Central memory CD4-positive, alpha-beta T cell (primary cell): ENCODE measurements at places on chromosomes 6 and 20.

- DNase-seq: no peak
These were observed 5.2 kb upstream of the PRPH2 start for GRCh38 chr6:42727627-42728026.

DNA sequence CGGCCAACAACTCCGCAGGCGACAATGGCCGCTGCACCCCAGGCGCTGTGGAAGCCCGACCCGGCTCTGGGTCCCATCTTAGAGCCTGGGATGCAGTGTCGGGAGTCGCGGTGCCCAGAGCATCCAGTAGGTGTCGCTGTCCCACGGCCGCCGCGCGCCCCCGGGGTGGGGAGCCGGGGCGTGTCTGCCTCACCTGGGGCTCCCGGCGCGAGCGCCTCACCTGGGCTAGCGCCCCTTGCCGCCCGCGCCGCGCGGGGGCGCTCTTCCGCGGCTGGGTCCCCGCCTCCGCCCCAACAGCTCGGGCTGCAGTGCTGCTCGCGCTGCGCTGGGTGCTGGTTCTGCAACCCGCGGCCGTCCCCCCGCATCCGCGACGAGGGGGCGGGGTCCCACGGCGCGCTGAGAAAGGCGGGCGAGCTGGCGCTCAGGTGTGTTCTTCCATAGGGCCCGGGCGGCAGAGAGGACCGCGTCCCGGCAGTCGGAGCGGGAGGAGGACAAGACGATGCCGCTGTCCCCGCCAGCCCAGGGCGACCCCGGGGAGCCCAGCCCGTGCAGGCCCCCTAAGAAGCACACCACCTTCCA lies at the start of gene CRYBG1:
TSS of gene CRYBG1 (plus strand) at position 308 of the 579 bp plus-strand sequence. CDS start at position 500, 192 bp downstream.
- DNase-seq: peak; percentile 77

DNA sequence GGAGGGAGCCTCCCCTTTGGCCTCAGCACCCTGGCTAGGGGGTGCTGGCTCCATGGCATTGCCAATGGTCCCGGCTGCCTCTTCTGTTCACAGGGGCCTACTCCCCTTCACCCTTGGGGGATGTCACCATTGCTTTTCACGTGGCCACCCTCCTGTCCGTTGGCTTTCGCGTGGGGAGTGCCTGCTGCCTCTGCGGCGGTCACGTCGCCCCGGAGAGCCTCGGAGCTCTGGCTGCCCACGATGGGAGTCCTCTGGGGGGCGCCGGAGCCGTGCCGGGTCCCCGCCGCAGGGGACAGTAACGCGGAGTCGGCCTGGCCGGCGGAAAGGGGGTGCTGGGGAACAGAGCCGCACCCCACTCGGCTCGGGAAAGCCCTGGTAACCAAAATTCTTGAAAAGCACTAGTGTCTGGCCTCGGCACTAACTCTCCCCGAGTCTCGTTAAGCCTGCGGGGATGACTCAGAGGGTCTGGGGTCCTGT lies 661 bp upstream of the HEBP2 start:
- DNase-seq: no peak

DNA sequence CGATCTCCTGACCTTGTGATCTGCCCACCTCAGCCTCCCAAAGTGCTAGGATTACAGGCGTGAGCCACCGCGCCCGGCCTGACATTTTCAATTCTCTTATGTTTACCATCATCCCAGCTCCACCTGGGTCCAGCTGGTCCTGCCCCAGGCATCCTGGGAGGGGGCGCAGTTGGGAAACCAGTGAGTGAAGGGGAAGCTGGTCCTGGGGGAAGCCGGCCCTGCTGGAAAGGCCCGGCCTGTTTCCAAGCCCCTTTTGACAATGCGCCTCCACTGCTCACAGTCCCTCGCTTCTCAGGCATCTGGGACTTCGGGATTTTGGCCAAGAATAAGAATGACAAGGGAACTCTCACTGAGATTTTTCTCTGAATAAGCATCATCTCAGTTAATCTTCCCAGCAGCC lies 14.2 kb downstream of the SLC13A3 start:
- DNase-seq: no peak

GRCh38 chr20:31925631-31926030 lies 26.2 kb downstream of the PDRG1 start:
- no peak for DNase-seq

- peak; percentile 73 for DNase-seq
These were observed 867 bp downstream of the MTHFD1L start for GRCh38 chr6:150866147-150866990.

DNA sequence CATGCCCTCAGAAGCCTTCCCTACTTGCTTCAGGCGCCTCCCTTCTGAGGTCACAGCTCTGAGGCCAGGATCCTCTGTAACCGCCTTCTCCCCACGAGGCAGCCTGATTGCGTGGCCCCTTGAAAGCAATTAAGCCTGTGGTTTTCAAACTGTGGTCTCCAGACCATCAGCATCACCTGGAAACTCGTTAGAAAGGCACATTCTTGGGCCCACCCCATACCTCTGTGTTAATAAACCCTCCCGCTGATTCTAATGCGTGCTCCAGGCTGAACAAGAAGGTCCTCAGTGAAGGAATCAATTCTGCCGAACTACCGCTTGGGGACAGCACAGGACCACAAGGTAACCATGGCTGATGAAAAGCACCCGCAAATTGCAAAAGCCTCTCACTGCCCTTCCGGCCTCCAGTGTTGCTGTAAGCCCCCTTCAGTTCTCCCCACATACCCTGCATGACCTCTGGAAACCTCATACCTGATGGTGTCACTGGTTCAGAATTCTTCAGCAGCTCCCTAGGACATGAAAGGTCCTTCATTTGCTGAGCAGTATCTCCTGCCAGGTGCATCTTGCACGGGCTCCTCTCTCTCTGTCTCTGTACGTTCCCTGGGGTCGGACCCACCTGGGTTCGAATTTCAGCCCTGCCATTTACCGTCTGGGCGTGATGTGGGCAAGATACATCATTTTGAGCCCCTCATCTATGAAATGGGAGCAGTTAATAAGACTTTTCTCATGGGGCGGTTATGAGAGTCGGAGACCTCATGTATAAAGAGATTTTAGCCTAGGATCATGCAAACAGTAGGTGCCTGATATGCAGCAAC lies 93.3 kb upstream of the RNF24 start:
- DNase-seq: peak; percentile 54

DNA sequence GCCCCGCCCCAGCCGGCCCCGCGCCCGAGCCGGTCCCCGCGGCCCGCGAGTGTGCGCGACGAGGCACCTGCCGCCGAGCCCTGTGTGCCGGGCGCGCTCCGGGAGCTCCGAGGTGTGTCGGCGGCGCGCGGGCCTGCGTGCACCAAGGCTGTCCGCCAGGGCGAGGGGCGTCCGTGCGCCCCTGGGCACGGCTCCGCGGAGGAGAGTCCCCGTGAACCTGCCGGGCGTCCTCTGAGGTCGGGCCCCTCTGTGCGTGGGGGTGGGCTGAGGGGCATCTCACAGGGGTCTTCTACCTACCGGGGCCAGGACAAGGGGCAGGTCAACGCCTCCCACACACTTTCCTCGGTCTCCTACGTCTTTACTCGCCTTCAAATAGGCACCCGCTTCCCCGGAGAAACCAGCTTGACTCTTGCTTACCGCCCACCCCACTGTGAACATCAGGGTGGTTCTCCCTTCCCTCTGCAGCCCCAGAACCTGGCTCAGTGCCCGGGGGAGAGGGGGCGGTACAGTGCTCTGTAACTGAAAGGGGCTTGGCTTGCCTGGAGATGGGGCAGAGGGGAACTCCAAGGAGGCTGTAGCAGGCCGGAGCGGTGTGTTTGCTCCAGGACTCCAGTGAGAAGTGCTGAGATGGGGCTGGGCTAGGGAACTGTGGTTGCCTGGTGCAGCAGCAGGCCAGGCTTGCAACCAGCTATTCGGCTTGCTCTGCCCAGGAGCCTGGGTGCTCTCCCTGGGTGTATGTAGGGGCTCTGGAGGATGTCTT lies at the start of gene SAMD10:
TSS of gene SAMD10 (minus strand) at position 86 of the 760 bp plus-strand sequence. CDS start 175 bp downstream, outside the sequence.
- peak; percentile 58 for DNase-seq

- no peak for DNase-seq
These were observed 273.4 kb downstream of the KIF16B start for GRCh38 chr20:16299897-16300296.

GRCh38 chr6:1310628-1311399 lies 1.1 kb upstream of the FOXQ1 start:
- DNase-seq: no peak

DNA sequence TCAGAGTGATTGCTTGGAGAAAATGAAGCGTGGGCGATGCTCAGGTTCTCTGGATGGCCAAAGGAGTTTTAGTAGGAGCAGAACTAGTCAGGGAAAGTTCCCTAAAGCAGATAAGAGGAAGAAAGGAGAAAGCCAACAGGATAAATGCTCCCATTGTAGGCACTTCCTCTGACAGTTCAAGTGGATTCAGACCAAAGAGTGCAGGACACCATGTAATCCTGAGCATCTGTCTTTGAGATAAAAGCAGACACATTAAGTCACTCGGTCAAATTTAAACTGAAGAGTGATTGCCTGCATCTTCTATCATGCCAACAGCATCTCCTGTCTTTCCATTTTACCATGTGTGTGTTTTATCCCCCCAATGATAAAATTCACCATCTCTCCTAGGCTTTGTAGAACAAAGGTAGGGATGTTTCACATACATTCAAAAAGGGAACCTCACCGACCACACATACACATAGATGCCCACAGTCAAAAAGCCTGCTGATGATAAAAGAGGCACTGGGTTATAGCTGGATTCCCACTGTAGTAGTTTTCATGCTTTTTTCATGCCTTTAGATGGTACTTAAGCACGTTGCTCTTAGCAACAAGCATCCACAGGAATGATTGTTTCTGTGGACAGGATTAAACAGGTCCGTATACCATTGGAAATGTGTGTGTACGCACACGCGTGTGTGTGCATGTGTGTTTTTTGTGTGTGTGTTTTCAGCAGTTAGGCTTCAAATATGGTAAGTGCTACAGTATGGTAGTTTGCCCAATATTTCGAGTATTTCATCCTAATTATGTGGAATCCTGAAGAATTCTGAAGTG lies 7.0 kb downstream of the GRIK2 start:
- DNase-seq: no peak

DNA sequence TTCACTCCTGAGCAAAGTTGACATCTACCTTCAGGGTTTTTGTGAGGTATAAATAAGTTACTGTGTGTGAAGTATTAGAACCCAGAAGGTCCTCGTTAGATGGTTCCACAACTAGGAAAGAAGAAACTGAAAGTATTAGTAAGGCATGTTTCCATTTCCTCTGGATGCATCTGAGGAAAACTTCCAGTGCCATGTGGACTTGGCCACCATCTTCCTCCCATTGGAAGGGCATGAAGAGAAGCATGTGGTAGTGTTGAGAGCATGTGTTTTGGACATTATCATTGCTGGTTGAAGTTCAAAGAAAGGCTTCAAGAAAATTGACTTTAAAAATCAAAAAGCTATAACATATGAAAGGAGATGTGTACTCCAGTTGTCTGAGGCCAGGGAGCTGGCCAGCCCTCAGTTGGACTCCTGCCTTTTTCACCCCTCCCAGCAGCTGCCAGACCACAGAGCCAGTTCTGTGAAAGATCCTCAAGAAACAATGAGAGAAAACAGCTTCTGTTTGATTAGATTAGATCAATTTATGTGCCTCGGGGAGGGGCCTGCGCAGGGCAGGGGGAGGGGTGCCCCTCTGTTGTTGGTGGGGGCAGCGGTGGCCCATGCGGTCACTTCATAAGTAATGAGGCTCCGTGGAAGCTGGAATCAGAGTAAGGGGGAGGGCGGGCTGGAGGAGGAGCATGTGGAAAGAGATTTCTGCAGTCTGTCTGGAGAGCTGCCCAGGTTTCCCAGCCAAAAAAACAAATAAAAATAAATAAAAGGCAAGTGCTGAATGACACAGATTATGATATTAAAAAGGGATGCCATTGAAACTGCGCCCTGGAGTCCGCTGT lies 154.0 kb downstream of the JARID2 start:
- DNase-seq: no peak

DNA sequence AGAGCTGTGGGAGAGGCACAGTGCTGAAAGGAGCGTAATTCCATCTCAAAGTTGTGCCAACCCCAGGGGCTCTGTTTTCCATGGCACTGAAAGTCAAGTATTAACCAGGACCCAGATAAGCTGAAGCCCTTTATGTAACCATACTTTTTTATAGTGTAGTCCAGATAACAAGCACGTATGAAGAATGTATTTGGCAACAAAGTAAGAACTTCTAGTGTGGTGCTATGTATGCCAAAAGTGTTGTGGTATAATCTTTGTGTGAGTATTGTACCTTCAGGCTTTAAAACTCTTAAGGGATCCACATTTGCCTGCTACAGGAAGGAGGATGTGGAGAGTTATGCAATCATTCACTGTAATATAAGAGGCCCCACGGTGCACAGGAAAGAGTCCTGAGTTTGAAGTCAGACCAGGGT lies 129.4 kb downstream of the IBTK start:
- DNase-seq: no peak

DNA sequence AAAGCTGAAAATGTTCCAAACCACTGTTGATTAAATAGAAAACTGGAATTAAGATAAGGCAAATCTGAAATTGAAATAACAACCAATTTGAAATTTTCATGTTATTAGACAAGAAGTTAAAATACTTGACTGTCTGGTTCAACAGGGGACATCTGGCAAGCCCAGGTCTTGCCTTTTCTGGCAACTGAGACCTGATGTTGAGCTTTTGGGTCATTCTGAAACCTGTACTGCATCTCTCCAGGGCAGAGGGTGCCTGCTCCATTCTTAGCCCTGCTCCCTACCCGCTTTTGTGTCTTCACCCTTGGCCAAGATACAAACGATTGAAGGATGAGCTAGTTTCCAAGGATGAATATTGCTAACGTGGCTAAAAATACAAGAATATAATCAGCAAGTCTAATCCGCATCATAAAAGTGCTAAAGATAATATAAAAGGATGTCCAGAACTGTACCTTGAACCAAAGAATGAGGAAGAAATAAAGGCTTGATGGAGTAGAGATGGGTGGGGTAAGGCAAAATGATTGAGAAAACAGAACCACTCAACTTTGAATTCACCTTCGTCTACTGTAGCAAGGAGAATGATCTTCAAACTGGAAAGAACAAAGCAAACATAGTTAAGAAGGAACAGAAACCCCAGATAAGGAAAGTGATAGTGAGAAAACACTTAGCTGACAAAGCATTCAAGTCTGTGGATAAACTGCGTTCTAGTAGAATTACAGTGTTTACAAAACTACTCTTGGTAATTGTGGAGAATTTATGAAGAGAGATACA lies 109.8 kb upstream of the MAN1A1 start:
- no peak for DNase-seq

GRCh38 chr6:140124498-140124897 lies 750.0 kb upstream of the CITED2 start:
- no peak for DNase-seq

- no peak for DNase-seq
These were observed 158.0 kb upstream of the BMP5 start for GRCh38 chr6:56033401-56033800.

GRCh38 chr6:52221302-52221701 lies 23.0 kb downstream of the IL17F start:
- no peak for DNase-seq

GRCh38 chr6:42049116-42049809 lies 1.1 kb upstream of the TAF8 start:
- peak; percentile 19 for DNase-seq

- no peak for DNase-seq
These were observed 232.7 kb upstream of the SGK1 start for GRCh38 chr6:134550604-134551003.
